ENCODE measurements at places on chromosomes 1 and 21.

GRCh38 chr1:33985656-33986055 is 121.8 kb downstream of the HMGB4 start:
- no peak for DNase-seq

- no peak for DNase-seq
Observed at GRCh38 chr1:95118067-95118499, 928 bp downstream of the TLCD4 start.

DNA sequence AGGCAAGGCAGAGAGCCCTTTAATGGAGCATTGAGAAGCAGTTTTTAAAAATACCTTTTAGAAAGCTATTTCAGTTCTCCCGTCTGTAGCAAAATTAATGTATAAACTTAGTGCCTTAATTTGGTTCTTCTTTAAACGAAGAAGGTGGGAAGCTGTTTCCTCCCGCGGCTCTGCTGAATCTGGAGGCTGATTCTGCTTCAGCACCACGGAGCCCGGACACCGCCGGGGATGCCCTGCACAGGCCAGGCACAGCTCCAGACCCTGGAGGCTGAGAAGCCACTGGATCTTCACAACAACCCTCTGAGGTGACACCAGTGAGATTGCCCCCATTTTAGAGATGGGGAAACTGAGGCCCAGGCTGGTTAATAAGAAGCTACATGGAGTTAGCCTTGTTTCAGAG is 175.8 kb upstream of the VAMP3 start:
- DNase-seq, result no peak

GRCh38 chr1:31762726-31763670 is 1.1 kb downstream of the ADGRB2 start:
- no peak for DNase-seq

DNA sequence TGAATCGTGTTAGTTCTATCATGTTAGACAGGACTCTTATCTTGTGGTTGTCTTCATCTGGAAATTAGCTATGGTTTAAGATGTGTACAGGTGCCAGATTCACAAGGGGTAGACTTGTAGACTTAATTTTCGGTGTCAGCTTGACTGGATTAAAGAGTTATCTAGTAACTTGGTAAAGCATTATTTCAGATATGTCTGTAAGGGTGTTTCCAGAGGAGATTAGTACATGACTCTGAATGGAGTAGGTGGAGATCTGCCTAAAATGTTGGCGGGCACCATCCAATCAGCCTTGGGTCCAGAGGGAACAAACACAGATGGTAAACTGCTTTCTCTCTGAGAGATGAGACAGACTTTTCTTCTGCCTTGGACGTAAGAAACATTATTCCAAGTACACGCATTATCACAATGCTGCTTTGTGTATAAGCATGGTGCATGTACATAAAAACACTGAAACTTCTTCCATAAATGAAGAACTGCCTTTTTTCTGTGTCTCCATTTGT is 434.6 kb downstream of the SMYD3 start:
- no peak for DNase-seq

GRCh38 chr1:211813590-211813989 is 17.0 kb downstream of the LPGAT1 start:
- DNase-seq, result no peak
